EH (cell line): ENCODE measurements at places on chromosomes 1 and 21.

DNA sequence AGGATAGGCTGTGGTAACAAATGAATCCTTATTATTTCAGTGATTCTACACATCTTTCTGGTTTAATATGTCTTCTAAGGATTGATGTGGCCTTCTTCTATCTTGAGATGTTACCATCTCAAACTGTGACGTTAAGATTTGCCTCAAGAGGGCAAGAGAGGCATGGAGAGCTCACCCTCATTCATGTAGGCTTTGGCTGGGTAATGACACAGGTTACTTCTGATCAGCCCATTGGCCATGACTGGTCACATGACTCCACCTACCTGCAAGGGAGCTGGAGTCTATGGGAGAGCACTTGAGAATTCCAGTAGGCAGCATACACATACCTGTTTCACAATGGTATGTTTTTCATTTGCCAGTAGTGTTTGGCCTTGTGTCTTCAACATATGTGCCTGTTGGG lies 30.0 kb downstream of the CACHD1 start:
- DNase-seq, result peak; percentile 17

- no peak for DNase-seq
Measured at GRCh38 chr1:74686928-74687327, 13.3 kb upstream of the ERICH3 start.

DNA sequence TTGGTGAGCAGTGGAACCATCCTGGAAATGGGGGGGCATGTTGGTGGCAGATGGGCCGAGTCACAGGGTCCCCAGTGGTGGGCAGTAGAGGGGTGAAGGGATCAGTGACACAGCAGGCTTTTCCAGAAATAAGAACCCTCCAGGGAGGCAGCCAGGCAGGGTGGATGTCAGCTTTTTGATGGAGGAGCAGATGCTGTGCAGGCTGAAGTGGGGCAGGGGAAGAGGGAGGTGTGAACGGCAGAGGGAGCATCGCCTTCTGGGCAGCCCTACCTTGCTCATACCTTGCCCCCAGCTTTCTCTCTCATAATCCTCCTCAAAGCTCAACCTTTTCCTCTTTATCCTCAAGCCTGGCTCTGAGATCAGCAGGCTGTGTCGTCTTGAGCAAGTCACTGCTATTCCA lies 131.8 kb upstream of the IPO9 start:
- DNase-seq, result no peak

GRCh38 chr21:25983745-25984144 lies 186.8 kb downstream of the APP start:
- DNase-seq, result no peak

- peak; percentile 36 for DNase-seq
Measured at GRCh38 chr1:205942631-205943159, 561 bp downstream of the SLC26A9 start.

GRCh38 chr21:44378646-44379514 lies 25.5 kb downstream of the TRPM2 start:
- DNase-seq, result no peak

DNA sequence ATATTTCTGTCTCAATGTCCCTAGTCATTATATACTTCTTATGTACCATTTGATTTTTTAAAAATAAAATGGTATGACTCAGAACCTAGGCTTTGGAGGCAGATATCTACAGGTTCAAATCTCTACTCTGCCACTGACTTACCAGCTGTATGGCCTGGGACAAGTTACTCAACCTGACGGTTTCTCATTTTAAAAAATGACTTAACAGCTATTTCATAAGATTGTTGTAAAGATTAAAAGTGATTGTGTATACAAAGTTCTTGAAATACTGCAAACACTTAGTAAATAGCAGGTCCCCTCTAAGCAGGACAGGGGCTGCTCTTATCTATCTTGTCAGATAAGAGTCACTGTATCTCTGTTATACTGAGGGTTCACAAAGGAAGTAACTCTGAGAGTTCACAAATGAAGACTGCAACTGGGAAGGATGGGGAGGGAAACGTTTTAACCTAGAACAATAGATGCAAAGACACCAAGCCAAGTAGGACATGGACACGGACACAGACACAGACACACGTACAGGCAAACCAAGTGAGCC lies 2.6 kb downstream of the BCAR3 start:
- no peak for DNase-seq

DNA sequence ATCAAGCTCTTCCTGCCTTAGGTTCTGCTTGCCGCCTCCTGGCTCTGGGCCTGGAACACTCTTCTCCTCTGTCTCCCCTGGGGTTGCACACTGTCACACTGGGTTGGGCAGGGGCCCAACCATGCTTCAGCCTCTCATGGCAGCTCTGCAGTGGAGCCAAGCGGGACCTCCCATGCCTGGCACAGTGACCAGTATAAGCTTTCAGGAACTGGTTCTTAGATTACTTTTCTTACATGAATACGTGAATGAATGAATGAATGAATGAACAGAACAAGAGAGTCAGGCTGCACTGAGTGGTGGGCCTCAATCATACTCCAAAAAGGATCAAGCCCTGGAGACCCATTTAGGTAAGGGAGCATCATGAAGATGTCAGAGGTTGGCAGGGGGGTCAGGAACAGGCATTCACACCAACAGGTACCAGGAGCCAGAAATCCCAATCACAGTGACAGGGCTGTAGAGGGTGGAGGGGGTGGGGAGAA lies 30.8 kb upstream of the TMEM125 start:
- DNase-seq, result no peak

GRCh38 chr1:201014816-201015200 lies 8.7 kb downstream of the KIF21B start:
- no peak for DNase-seq

DNA sequence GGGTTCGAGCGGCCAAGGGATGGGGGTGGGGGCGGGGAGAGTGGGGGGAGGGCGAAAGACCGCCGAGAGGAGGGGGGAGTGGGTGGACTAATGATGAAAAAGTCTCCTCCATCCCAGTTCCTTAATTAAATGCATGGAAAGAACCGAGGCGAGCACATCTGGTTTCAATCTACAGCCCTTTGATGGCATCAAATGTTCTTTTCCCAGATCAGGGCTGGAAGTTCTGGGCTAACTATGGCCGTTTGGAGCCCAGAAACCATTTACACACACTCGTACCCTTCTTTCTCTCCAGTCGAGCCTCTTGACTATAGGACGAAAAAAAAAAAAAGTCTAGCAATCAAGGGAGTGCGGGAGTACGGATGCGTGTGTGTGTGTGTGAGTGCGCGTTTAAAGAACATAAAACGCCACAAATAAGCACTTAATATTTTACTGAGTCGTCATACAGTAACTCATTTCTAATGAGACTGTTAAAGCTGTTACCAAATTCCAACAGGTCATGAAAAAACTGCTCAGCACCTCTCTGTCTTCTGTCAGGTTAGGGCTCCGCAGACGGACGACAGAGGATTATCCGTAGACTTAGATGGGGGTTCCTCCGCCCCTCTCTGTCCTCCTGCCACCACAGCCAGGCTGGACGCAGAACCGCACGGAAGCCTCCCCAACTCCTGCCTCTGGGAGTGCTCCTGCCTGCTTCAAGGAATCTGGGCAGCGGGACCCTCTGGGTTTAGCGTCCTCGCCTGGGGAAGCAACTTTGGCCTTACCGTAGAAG lies 2.1 kb upstream of the PRRX1 start:
- peak; percentile 76 for DNase-seq

- no peak for DNase-seq
Measured at GRCh38 chr1:153478692-153479618, 18.5 kb upstream of the S100A7 start.

DNA sequence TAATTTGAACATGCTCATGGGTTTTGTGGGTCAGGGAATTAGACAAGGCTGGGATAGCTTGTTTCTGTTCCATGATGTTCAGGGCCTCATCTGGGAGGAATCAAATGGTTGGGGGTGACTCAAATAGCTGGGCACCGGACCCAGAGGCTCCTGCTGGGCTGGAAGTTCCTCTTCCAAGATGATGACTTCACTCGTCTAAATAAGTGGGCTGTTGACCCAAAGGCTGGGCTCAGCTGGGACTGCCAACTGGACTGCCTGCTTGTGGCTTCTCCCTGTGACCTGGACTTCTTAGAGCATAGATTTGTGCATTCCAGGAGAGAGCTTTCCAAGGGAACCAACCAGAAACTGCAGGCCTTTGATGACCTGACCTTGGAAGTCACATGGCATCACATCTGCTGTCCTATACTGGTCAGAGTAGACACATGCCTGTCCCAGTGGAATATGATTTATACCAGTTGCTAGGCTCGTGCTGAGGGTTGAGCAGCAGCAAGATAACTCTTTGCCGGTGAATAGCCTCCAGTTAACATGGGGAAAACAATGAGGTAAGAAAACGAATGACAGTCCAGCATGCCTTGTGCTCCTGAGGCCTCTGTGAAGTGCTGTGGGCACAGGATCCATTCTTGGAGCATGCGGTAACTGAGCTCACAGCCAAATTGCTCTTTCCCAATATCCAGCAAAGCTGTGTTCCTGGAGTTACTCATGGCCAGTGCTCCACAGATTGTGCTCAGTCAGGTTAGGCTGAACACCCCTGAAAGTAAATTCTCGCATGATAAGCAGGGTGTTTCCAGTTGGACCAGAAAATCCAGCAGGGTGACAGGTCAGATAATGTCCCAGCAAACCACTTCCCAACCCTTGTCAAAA lies 272.9 kb upstream of the TMEM51 start:
- DNase-seq, result peak; percentile 29

DNA sequence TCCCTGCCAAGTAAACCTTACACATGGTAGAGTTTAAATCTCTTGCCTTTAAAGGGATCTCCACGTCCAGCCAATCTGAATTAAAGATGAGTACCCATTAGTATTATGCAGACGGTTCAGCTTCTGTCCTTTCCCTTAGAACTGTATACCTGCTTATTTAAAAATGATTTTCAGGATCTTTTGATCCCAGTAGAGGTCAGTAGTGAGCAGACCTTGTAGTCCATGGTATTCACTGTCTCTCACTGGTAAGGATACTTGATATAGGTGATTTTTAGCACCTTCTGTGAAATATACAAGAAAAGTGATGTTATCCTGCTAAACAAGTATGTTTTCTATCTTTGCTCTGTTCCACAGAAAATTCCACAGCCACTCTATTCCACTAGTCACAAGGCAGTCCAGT lies 1211.6 kb upstream of the ADGRL4 start:
- peak; percentile 49 for DNase-seq

DNA sequence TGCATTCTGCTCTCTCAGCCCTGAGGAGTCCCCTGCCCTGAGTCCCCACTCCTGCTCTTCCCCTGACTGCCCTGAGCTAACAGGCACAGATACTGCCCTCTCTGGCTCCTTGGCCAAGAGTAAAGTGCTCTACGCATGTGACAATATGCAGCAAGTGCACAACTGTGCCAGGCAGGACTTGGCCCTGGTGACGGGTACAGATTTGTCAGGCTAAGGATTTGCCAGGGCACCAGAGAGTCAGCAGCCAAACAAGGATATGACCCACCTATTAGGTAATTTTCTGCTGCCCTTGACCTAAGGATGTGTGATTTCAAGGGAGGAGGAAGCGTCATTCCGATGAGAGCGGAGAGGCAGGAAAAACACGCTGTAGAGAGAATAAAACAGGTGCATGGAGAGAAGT lies 339.0 kb downstream of the PTPRU start:
- no peak for DNase-seq

GRCh38 chr1:199010933-199011332 lies 372.1 kb downstream of the PTPRC start:
- peak; percentile 41 for DNase-seq

GRCh38 chr1:238811211-238811879 lies 575.0 kb upstream of the CHRM3 start:
- DNase-seq, result no peak

GRCh38 chr1:94527447-94528031 lies 14.0 kb downstream of the F3 start:
- peak; percentile 48 for DNase-seq

- DNase-seq, result no peak
Measured at GRCh38 chr1:53416269-53416813, 42.9 kb upstream of the DMRTB1 start.

GRCh38 chr1:54716299-54717047 lies 812 bp downstream of the TTC4 start:
- peak; percentile 60 for DNase-seq

DNA sequence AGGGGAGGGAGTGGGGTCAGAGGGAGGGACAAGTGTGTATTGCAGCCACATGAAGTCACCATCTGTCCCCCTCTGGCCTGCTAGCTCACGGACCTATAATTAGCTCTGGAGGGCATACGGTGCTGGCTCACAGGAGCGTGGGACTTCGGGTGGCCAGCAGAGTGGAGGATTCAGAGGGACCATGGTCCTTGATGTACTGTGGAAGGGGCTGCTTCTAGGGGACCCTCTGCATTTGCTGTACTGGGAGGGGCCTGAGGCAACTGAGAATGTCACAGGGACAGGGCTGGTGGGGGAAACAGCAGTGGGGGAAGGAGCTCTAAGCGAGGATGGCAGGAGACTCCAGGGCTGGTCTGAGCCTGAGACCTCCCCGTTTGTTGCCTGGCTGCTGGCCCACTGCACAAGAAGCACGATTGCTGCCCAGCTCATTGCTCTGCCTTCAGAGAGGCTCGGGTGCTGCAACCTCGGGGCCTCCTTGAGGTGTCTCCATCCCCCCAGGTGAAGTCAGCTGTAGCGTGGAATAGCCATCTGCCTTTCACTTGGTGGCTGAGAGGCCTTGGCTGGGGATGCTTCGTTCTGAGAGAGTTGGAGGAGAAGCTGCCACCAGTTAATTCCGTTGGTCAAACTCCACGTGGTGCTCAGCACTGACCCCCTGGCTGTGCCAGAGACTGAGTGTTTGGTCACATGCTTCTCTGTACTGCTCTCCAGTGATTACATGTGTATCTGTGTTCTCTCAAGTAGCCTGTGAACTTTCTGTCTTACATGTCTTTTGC lies 2.7 kb downstream of the PPFIA4 start:
- no peak for DNase-seq

DNA sequence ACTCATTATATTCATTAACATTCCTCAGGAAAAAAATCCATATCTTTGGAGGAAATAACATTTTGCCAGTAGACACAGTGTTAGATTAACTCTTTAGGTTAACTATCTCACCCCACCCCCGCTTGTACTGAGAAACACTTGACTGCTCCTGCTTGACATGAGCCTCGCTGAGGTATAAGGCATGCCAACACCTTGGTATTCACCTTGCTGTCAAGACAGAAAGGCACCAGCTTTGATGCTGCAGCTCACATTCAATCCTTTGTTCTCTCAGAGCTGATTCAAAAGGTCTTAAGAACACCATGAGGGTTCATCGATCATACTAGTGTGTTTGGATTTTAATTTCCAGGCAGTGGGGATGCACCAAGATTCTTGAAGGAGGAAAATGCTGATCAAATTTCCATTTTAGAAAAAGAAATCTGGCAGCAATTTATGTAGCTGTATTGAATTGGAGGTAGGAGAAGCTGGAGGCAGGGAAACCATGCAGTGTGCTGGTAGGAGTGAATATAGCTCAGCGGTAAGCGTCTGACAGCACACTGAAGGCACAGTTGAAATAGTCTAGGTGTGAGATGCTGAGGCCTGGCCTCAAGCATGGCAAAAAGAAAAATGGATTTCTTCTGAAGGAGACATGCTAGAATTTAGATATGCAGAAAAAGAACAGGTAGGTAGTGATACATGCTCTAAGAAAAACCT lies 108.0 kb upstream of the ST6GALNAC5 start:
- DNase-seq, result no peak

- peak; percentile 93 for DNase-seq
Measured at GRCh38 chr1:23958810-23959460, 693 bp upstream of the PNRC2 start.

GRCh38 chr1:230501849-230502248 lies 75.7 kb upstream of the PGBD5 start:
- no peak for DNase-seq
